ENCODE measurements at places on chromosomes 6 and 20.

GRCh38 chr6:165486183-165487137 is 176.6 kb downstream of the PDE10A start:
- no peak overlapping the region for H3K4me3 ChIP-seq
- no peak overlapping the region for H3K27ac ChIP-seq
- H3K36me3 ChIP-seq: no peaks in the 10 kb centered on the region
- H3K27me3 ChIP-seq: no peaks in the 10 kb centered on the region

GRCh38 chr20:1313236-1313964 is 15.5 kb downstream of the SDCBP2 start:
- H3K36me3 ChIP-seq: no peaks in the 10 kb centered on the region
- no peaks in the 10 kb centered on the region for H3K27me3 ChIP-seq
- no peak overlapping the region for H3K4me3 ChIP-seq
- peaks cover 7% of the 10 kb centered on the region for H3K4me1 ChIP-seq
- DNase-seq: peak; percentile 87

- peaks cover 41% of the 10 kb centered on the region for H3K4me1 ChIP-seq
- DNase-seq: peak; percentile 89
- H3K27ac ChIP-seq: peak overlapping the region; percentile 95
- H3K27me3 ChIP-seq: no peaks in the 10 kb centered on the region
- no peak overlapping the region for H3K4me3 ChIP-seq
Observed at GRCh38 chr6:4487538-4487937, 288.7 kb upstream of the CDYL start.

GRCh38 chr6:43758617-43759050 is 11.4 kb upstream of the VEGFA start:
- no peak overlapping the region for H3K27ac ChIP-seq
- DNase-seq: no peak
- peaks cover 19% of the 10 kb centered on the region for H3K4me1 ChIP-seq
- no peak overlapping the region for H3K4me3 ChIP-seq
- H3K27me3 ChIP-seq: no peaks in the 10 kb centered on the region

DNA sequence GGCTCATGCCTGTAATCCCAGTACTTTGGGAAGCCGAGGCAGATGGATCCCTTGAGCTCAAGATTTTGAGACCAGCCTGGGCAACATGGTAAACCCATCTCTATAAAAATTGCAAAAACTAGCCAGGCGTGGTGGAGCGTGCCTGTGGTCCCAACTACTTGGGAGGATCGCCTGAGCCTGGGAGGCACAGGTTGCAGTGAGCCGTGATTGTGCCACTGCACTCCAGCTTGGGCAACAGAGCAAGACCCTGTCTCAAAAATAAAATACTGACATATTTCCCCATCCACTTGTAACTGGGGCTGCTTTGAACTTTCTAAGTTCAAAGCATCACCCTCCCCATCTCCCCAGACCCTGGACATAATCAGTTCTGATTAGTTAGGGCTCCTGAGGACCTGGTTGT is 7.2 kb upstream of the MMP9 start:
- no peak for DNase-seq
- no peak overlapping the region for H3K27ac ChIP-seq

- no peaks in the 10 kb centered on the region for H3K36me3 ChIP-seq
Observed at GRCh38 chr6:46653439-46654195, 842 bp downstream of the SLC25A27 start.

- DNase-seq: peak; percentile 78
- peak within 1 kb of the TSS; percentile 95 for H3K27ac ChIP-seq
- H3K36me3 ChIP-seq: no peaks in the 10 kb centered on the region
- no peaks in the 10 kb centered on the region for H3K27me3 ChIP-seq
Observed at GRCh38 chr6:33620856-33621710, at the start of gene ITPR3. TSS of gene ITPR3 (plus strand) at chr6:33621322. CDS start at chr6:33621603, 281 bp downstream.

GRCh38 chr6:12709116-12709515 is 7.5 kb upstream of the PHACTR1 start:
- DNase-seq: no peak
- H3K4me1 ChIP-seq: no peaks in the 10 kb centered on the region
- peaks cover 2% of the 10 kb centered on the region for H3K27me3 ChIP-seq
- no peaks in the 10 kb centered on the region for H3K36me3 ChIP-seq
- H3K4me3 ChIP-seq: no peak overlapping the region

Measured in hepatocyte (in vitro differentiated cells).